ENCODE measurements at places on chromosomes 11 and 22. TPM values are rescaled to one million over a fixed set of nuclear protein-coding genes. Genes with fewer than 3 reads are reported as not detected.
A peak's percentile ranks its signal among the peaks of the same experiment; 100 is the strongest.

- no peak overlapping the region for H3K27ac ChIP-seq
- H3K4me3 ChIP-seq, result no peak overlapping the region
- no peak for DNase-seq
- no peaks in the 10 kb centered on the region for H3K36me3 ChIP-seq
These were observed 7.4 kb upstream of the SCGB1D4 start for GRCh38 chr11:62306227-62306626.

GRCh38 chr11:94840209-94840608 lies 72.1 kb downstream of the AMOTL1 start:
- peaks cover 4% of the 10 kb centered on the region for H3K36me3 ChIP-seq
- no peaks in the 10 kb centered on the region for H3K27me3 ChIP-seq
- no peak overlapping the region for H3K4me3 ChIP-seq
- H3K4me1 ChIP-seq, result peaks cover 24% of the 10 kb centered on the region
- H3K27ac ChIP-seq, result peak overlapping the region; percentile 5

- H3K27me3 ChIP-seq, result peaks cover 15% of the 10 kb centered on the region
- no peak overlapping the region for H3K4me3 ChIP-seq
- no peak for DNase-seq
These were observed 36.5 kb upstream of the TOLLIP start for GRCh38 chr11:1345737-1346513.

- no peak overlapping the region for H3K4me3 ChIP-seq
- DNase-seq, result no peak
- H3K4me1 ChIP-seq, result peaks cover 46% of the 10 kb centered on the region
- H3K36me3 ChIP-seq, result no peaks in the 10 kb centered on the region
- H3K27ac ChIP-seq, result no peak overlapping the region
These were observed 5.3 kb upstream of the TYMP start for GRCh38 chr22:50535113-50535512.

DNA sequence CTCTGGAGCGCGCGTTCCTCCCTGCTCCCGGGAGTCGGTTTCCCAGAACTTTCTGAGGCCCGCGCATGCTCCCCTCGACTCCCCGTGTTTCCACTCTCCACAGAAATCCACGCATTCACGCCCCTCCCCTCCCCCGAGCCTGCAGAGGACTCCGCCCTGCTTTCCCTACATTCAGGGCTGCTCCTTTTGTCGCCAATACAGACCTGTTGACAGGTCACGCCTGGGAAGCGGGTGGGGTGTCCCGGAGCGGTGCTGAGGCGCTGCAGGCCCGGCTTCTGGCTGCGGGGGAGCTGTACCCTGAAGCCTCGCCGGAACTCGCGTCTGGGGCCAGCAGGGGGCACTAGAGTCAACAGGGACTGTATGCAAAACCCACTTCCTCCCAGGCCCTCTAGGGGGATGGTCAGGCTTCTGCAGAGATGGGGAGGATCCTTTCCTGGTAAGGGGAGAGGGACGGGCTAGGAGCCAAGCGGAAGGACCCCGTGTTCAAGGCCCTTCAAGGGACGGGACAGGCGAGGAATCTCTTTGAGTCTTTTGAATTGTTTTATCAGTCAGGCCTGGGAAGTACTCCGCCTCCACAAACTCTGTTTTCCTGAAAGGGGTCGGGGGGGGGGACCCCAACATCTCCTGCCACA lies at the start of gene PRAME:
PRAME (minus strand) TSS at position 294 of the 632 bp plus-strand sequence. CDS start 2,433 bp downstream, outside the sequence.
- H3K27ac ChIP-seq, result no peak within 1 kb of the TSS
- no peaks in the 10 kb centered on the region for H3K27me3 ChIP-seq
- no peaks in the 10 kb centered on the region for H3K4me1 ChIP-seq
- H3K4me3 ChIP-seq, result no peak within 1 kb of the TSS

DNA sequence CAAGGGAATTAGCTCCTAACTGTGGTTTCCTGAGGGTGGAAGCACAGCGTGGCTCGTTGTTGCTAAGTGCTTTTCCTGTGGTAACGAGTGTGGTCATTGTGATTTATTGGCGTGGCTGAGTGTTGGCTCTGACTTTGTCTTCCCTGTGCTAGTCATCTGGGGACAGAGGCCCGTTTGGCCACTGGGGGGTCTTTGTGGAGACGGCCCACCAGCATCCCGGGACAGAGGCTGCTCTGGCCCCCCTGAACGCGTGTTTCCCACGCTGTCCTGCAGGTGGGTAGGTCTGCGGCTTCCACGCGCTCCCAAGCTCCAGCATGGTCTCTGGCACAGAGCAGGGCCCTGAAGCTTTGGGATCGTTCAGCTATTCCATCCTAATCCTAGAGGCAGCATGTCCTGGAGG lies 1040.0 kb downstream of the TBC1D22A start:
- no peaks in the 10 kb centered on the region for H3K36me3 ChIP-seq
- no peak overlapping the region for H3K27ac ChIP-seq
- H3K4me1 ChIP-seq, result no peaks in the 10 kb centered on the region
- no peak for DNase-seq

OR8D1 gene
- not detected for total RNA-seq

MRGPRF gene
- 3.3 TPM for total RNA-seq

SLC37A2 gene
- 13.2 TPM for total RNA-seq

Data from heart left ventricle (tissue), 16 donors.